ENCODE measurements at places on chromosomes 3 and 15.

GRCh38 chr3:14125193-14126016 lies 553 bp downstream of the TMEM43 start:
- no peak for DNase-seq

DNA sequence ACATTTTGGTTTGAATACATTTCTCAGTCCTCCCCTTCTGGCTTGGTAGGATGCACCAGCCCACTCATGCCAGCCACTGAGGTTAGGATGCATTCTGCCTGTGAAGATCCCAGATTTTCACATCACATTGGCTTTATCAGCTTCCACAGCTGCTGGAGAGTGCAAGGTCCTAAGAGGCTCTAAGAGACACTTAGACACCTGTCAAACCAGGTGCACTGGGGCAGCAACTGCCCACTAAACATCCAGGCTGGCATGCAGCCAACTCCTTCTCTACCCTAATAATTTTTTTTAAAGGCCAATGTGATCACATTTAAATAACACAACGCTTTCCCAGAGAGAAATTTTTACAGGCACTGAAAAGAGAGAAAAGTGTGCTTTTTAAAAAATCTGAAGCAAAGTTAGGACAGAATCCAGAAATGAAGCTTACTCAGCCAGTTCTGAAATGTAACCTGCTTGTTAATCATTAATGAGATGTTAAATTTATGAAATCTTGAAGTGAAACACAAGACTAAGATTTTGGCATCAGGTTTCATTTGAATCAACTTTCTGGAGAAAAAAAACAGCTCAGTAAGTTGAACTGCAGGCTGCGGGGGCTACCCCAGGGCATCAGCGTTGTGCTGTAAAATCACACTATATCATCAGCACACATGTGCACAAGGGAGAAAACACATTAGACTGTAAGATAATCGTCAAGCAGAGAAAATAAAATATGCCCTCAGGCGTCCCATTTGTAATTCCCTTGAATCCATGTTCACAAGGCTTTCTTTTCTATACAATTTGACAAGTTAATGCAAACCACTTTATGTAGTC lies 312.9 kb downstream of the ZBBX start:
- DNase-seq, result no peak

DNA sequence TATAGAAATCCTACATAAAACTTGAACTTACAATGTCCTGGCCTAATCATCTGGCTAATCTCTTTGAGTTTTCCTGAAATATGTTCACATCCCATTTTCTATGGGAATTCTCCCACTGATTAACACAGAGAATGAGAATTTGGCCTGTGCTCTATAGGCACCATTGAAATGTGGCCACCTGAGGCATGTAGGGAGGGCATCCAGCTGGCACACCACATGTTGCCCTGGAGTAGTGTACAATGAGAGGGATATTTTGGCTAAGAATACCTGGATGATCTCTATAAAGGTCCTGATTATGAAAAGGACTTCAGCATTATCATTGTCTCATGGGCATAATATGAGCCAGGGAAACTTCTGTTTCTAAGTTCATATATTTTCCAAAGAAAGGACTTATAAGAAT lies 324.0 kb downstream of the ZBTB20 start:
- DNase-seq, result no peak

- DNase-seq, result no peak
Measured at GRCh38 chr3:149667576-149667975, 9.8 kb upstream of the WWTR1 start.

DNA sequence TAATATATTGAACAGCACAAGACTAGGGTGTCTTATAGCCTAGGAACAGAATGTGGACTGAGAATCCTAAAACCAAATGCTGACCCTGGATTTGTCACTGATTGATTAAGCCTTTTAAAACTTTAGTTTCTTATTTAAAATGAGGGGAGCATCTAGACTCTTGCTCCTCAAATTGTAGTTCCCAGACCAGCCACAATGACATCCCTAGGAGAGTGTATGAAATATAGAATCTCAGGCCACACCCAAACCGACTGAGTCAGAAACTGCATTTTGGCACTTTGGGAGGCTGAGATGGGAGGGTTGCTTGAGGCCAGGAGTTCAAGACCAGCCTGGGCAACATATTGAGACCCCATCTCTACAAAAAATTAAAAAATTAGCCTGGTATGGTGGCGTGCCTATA lies 287.8 kb upstream of the UMPS start:
- no peak for DNase-seq

DNA sequence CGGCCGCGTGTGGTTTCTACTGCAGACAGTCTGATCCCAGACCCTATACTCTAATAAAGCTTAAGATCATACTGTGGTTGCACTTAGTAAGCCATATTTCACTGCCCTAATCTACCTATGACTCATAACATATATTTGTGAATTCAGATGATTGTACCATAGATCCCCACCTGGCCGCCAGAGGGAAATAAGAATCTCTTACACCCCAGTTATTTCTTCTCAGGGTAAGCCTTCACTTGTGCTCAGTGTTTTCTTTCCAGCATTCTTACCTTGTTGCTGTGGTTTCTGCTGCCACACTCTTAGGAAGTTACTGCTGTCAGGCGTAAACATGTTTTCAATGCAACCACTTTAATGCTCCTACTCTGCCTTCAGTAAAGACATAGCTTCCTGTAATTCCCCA lies 105.9 kb downstream of the B3GALNT1 start:
- no peak for DNase-seq

DNA sequence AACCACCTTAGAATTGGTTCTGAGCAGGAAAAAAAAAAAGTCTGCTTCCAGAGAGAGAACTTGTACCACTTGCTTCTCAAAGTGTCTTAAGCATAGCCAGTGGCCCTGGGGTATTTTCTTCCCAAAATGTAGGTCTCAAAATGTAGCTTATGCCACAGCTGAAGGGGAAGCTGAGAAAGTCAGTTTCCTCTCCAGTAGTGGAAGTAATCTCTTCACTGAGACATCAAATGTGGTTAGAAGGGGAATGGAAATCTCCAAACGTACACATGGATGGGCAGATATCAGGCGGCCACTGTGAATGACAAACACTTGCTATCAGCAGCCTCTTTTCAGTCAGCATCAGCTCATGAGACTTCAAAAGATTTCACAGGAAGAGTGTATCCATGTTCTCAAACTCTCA lies 841.2 kb downstream of the TUSC7 start:
- DNase-seq, result no peak

DNA sequence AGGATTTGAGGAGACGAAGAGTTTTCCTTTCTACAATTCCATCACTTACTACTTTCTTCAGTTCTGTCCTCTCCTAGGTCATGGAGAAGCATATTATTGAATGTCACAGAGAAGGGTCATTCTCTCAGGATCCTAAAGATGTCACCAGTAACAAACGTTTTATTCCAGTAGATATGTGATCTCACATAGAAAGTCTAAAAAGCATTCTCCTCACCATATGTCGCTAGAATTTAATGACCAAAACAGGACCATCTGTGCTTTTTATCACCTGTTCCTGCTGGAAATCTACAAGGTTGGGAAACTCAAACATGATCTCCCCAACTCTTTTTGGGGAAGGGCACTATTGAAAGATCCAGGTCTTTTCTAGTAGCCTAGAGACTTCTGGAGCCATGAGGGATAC lies 24.0 kb upstream of the FRMD5 start:
- DNase-seq, result no peak

GRCh38 chr3:115403786-115404185 lies 219.5 kb upstream of the GAP43 start:
- DNase-seq, result no peak

DNA sequence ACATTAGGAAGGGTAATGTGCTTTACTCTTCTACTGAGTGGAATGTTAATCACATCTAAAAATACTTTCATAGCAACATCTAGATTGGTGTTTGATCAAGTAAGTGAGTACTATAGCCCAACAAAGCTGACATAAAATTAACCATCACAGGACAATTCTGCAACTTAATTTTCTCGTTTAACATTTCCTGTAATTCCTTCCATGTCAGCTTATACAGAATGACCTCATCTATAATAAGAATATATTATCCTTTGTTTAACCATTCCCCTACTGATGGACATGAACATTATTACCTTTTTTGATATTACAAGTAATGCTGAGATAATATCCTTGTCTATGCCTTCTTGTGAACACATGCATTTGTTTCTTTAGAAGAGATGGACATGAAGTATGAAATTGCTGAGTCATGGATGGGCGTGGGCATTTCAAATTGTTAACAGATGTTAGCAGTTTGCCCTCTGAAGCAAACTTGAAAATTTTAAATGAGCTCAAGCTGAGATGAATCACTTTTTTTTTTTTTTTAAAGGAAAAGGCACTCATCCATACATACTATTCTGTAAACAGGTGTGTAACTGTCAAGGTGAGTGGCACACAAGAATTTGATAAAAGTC lies 85.1 kb downstream of the OXNAD1 start:
- DNase-seq, result peak; percentile 14

DNA sequence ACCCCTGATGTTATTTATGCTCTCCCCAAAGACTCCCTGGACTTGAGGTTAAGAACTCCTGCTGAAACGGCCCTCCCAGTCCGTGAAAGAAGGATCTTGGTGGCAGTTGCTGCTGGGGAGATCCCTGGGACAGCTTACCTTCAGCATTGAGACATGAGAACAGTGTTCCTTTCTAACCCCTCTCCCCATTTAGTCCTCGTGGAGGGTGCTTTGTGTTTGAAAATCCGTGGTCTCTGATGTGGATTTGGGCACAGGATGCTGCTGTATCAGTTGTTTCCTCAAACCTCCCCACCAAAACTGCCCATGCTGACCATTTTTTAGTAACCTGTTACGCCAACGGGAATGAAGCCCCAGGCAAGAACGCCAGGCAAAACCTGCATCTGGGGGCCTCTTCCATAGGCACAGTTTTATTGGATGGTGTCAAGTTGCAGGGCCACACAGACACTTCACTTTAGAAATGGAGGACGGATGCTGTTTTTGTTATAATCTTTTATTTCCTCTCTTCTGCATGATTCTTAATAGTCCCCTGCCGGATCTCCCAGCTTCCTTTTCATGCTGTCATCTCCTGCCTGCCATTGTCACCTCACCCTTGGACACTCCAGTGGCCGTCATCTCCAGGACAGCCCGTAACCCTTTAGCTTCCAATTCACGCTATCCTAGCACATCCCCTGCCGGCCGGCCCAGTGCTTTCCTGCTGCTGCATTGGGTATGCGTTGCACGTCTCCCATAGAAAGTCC lies 31.7 kb upstream of the CEMIP start:
- no peak for DNase-seq

GRCh38 chr3:193040836-193041672 lies 123.4 kb upstream of the MB21D2 start:
- DNase-seq, result no peak

GRCh38 chr3:188002626-188003138 lies 151.3 kb upstream of the LPP start:
- no peak for DNase-seq

GRCh38 chr15:89937365-89938350 lies 24.9 kb upstream of the ARPIN start:
- no peak for DNase-seq

DNA sequence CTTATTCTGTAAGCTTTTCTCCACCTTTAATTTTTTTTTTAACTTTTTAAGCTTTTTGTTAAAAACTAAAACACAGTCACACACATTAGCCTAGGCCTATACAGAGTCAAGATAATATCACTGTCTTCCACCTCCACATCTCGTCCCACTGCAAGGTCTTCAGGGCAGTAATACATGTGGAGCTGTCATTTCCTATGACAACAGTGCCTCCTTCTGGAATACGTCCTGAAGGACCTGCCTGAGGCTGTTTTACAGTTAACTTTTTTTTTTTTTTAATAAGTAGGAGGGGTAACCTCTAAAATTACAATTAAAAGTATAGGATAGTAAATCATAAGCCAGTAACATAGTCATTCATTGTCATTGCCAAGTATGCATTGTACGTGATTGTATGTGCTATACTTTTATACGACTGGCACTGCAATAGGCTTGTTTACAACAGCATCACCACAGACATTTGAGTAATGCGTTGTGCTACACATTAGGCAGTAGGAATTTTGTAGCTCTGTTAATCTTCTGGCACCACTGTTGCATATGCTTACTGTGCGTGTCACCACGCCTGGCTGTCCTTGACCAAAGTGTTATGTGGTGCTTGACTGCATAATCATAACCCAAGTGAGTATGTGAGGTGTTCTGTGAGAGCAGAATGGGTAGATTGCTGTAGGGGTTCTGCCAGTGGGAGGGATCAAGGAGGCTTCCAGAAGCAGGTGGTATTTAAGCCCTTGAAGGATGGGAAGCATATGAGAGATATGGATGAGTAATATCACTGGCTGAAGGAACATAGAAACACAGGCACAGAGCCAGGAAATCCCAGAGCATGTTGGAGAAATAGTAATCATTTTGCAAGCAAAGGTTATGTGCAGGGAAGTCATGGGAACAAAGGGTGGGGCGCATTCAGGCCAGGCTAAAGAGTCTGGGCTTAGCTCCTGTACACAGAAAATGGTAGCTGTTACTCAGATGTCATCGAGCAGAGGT lies 18.3 kb downstream of the FBXO22 start:
- DNase-seq, result no peak

DNA sequence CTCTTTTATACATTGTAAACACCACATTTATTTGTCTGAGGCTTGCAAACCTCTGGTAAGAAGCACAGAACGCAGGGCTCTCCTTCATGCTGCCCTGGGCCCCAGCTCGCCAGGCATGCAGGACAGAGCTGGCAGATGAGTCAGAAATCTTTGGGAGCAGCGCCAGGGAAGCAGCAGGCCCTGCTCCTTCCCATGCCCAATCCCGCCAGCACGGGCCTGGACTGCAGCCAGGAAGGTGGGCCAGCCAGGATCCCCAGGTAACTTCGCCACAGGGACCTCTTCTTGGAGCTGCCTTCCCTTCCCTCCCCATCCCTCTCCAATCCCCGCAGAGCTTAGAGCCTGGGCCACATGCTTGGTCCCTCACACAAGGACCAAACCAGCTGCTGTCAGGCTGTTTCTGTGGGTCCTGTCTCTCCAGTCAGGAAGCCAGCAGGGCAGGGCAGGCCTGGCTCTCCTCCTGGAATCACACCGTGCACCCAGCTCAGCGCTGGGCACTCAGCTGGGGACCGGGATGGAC lies 8.8 kb downstream of the STOML1 start:
- no peak for DNase-seq

DNA sequence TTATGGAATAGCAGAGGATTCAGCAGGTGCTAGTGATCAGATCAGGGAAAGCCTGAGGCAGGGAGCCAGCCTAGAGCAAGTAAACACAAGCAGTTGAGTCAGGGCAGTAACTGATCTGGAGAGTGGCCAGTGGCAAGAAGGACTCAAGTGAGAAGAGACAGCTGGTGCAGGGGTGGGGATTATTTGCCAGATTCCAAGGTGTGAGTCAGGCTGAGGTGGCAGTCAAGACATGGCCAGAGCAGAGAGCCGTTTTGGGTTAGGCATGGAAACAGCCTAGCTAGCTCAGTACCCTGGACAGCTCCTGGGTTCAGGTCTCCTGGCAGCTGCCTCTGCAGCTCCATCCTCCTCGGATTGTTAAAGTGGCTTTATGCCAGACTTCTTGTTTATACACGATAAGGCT lies 281.9 kb upstream of the ONECUT1 start:
- DNase-seq, result no peak

Data from CMK (cell line).